H1 (cell line): ENCODE measurements at places on chromosomes 3 and 15. TPM values are rescaled to one million over a fixed set of nuclear protein-coding genes. Genes with fewer than 3 reads are reported as not detected.

DNA sequence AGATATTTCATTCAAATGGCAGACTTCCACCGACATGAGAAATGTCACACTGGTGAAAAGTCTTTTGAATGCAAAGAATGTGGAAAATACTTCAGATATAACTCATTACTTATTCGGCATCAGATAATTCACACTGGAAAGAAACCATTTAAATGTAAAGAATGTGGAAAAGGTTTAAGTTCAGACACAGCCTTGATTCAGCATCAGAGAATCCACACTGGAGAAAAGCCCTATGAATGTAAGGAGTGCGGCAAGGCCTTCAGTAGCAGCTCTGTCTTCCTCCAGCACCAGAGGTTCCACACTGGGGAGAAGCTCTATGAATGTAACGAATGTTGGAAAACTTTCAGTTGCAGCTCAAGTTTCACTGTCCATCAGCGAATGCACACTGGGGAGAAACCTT, 8.6 kb upstream of the ZNF621 start:
- DNase-seq: no peak

HIGD2B gene
- total RNA-seq: not detected in 2 replicates

EXD1 gene
- 0.54 TPM in 1 of 2 replicates, not detected in the other for total RNA-seq

MAGI1 gene
- total RNA-seq: 77.9 and 78.0 TPM in 2 replicates

DNA sequence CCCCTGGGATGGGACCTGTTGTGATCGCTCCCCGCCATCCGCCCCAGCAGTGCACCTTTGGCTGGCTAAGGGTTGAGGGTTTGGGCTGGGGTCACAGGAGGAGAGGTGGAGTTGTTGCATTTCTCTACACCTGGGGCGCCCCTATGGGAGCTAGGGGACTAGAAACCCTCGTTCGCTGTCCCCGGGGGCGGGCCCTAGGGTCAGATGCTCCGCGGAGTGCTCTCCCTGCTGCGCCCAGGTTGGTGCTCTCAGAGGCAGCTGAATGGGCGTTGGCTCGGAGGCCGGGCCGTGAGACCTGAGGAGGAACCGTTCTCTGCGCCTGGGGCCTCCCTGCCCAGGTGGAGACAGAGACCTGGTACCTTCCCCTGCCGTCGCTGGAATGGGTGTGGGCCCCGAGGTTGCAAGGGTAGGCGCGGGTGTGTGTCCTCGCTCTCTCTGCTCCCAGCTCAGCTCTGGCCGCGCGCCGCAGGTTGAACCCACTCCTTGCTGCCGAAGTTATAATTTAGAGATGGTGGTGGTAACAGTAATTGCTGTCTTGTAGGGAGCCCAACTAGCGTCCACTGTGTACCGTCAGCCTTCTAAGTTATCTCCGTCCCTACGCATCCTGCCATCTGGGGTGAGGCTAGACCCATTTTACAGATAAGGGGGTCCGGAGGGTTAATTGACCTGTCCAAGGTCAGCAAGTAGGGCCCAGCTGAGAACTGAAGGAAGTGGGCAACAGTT, 965 bp downstream of the FLNB start:
- DNase-seq: no peak

DNA sequence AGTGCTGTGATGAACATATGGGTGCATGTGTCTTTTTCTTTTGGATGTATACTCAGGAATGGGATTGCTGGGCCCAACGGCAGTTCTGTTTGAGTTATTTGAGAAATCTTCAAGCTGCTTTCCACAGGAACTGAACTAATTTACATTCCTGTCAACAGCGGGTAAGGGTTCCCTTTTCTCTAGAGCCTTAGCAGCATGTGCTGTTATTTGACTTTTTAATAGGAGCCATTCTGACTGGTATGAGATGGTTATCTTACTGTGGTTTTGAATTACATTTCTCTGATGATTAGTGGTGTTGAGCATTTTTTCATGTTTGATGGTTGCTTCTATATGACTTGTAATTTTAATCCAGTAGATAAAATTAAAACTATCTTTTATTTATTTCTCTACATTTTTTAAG, 1168.6 kb upstream of the ALCAM start:
- no peak for DNase-seq

DNA sequence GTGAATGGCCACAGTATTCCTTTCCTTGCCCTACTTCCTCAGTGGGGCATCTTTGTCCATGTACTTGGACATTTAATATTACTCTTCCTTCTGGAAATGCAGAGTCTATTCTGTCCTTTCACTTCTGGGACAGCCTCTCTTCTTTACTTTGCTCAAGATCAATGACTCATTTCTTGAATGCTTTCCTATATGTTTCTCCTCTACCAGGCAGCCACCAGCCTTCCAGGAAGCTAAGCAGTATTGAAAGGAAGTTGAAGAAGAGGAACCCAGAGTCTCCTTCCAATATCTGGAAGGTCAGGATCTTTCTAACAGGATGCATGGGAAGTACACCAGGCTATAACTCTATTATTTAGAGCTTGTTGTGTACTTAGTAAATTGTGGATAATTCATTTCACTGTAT, 182.8 kb downstream of the CD47 start:
- no peak for DNase-seq

HYAL1 gene
- 1.7 and 2.0 TPM in 2 replicates for total RNA-seq

DNA sequence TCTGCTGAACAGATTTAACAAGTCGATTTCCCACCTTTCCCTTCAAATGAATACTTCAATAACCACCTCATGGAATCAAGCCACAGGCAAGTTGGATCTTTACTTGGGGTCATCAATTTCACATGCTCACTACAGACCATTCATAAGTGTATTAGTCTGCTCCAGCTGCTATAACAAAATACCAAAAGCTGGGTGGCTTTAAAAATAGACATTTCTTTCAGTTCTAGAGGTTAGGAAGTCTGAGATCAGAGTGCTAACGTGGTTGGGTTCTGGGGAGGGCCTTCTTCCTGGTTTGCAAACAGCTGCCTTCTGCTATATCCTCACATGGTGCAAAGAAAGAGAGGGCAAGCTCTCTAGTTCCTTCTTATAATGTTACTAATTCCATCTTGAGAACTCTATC, 5.1 kb downstream of the GPR176 start:
- DNase-seq: no peak

DNA sequence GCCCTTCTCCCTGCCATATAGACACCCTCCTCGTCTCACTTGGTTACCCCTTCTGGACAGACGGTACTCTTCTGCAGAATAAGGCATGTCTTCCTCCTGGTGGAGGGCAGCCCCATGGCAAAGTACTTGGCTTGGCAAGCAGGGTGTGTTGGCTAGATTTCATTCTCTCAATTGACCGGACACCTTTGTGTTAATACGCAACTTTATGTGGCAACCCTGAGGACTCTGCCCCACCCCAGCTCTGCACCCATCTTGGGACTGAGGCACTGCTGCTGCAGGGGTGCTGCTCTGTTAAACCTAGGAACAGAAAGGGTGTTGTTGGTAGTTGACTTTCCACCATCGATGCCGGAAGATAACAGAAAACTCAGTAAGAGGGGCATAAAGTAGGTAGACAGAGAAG, 55.2 kb downstream of the PTPRG start:
- DNase-seq: no peak

- no peak for DNase-seq
These were observed 288.8 kb downstream of the ROBO2 start for GRCh38 chr3:77328690-77329089.

PROS1 gene
- 2.5 and 2.9 TPM in 2 replicates for total RNA-seq

GRCh38 chr3:178200316-178200715, 335.9 kb upstream of the KCNMB2 start:
- DNase-seq: no peak

- no peak for DNase-seq
These were observed 63.1 kb upstream of the NPHP3 start for GRCh38 chr3:132785292-132785691.

GRCh38 chr15:91472316-91472756, 372.3 kb downstream of the SV2B start:
- DNase-seq: no peak

DNA sequence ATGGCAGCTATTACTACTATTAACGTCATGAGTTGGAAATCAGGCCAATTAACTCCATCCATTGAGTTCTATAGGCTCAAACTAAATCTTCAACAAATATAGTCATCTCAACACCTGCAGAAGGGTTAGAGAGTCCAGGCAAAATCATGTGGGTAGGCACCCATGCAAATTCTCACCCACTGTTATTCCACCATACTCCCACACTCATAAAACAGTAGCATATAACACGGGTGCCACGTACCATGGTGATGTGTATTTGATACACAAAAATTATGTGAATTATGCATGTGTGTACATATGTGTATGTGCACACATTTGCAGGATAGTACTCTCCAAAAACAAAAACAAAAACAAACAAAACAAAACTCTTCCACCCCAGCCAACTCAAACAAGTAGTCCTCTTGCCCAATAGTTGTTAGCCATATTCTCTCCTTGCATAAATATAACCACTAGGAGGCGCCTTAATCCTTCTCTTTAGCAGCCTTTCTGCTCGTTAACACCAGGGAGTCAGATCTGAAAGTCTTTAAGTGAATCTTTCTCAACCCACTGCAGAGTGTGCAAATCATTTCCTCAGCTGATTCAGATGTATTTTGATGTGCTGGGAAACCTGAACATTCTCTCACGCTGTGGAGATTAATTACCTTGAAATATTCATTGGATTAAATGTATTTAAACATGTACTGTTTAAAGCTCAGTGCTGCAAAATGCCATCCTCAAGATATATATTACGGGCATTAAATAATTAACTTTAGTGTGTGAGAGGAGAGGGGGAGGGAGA, 38.0 kb upstream of the COPB2 start:
- no peak for DNase-seq

SPG21 gene
- total RNA-seq: 68.6 and 72.7 TPM in 2 replicates

DNA sequence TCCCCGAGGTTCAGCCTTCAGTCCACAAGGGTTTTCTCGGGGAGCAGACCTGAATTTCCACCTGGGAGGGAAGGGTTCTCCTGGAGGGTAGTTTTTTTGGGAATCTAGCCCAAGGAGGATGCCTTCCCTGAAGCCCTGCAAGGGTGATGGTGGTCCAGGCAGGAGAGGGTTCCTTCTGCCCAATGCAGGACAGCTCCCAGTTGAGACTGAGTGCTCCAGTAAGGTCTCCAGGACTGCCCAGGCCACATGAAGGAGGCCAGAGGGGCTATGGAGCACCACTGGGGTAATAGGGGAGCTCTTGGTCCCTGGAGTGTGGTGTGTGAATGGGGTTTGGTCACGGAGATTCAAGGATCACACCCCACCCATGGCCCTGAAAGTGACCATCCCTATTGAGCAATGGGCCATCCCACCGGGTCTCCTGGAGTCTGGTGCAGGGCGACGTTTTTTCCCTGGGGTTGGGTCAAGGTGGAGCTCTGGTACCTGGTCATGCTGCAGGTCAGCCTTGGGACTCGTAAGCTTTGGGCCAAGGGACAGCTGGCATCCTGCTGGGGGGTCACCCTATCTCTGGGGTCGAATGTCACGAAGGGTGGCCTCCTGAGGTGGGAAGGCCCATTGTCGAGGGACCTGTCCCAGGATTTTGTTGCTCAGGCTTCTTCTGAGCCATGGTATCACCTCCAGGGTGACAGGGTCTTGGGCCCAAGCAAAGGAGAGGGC, 196.5 kb downstream of the UBE3A start:
- DNase-seq: no peak

SGO1 gene
- total RNA-seq: 34.6 and 36.4 TPM in 2 replicates

DNA sequence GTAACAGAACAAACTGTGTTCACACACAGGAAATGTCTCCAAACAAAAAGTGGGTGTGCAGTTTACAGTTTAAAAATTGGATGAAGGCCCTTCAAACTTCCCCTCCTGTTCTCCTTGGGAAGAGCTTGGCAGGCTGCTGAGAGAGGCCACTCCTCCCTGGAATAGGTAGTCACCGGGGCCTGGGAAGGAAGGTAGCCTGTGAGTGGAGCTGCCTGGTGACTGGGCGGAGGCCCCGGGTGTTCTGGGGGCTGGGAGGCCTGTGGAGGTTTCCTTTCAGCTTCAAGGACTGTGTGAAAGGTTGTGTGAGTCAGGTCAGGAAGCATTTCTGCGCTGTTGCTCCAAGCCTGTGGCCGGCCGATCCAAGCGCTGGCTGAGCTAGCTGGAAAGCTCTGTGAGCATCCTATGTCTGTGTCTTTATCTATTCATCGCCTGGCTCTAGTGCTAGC, 14.1 kb downstream of the SLCO3A1 start:
- no peak for DNase-seq

NEIL1 gene
- total RNA-seq: 10.9 and 12.2 TPM in 2 replicates

SLC2A2 gene
- total RNA-seq: not detected in 2 replicates

DNA sequence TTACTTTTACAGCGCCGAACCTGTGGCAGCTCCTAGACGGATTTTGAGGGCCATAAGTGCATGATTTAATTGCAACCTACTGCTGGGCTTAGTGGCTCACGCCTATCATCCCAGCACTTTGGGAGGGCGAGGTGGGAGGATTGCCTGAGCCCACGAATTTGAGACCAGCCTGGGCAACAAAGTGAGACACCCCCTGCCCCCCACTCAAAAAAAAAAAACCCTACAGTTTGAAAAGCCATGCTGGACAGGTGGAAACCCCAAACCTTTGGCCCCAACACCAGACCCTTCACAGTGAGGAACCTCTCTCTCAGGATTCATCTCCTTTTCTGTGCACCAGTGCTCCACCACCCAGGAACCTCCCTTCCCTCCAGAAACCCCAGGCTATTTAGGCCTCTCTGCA, 1.1 kb upstream of the CDC25A start:
- no peak for DNase-seq

AGTR1 gene
- not detected in 2 replicates for total RNA-seq

DNA sequence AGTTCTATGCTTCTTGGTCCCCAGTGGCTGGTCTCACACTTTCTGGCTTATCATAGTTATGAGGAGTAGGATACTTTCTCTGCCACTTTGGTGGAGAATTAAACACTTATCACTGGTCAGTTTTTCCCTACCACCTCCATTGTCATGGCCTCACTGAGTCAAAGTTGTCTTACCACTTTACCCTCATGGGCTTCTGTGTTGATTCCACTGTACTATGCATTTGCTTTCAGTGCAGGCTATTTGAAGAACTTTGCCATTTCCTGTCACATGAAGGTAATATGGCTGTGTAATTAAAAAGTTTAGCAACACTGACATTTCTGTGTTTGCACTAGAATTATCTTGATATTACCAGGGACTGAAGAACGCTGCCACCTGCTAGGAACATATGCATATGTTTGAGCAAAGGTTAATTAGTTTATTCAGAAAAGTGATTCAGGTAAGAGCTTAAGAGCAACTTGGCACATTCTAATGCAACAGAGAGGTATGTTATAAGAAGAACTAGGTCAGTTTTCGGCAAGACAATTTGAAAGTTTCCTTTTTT, 377.3 kb downstream of the PDCD6IP start:
- DNase-seq: no peak

PLSCR4 gene
- total RNA-seq: 1.5 and 2.9 TPM in 2 replicates

- DNase-seq: no peak
These were observed 402.8 kb upstream of the RARB start for GRCh38 chr3:25025236-25025635.

- DNase-seq: no peak
These were observed 13.1 kb upstream of the DENND4A start for GRCh38 chr15:65805019-65805745.

ANKRD63 gene
- 0.26 TPM in 1 of 2 replicates, not detected in the other for total RNA-seq

C2CD4A gene
- total RNA-seq: not detected in 2 replicates

EPHA3 gene
- total RNA-seq: 0.22 and 0.33 TPM in 2 replicates

DNA sequence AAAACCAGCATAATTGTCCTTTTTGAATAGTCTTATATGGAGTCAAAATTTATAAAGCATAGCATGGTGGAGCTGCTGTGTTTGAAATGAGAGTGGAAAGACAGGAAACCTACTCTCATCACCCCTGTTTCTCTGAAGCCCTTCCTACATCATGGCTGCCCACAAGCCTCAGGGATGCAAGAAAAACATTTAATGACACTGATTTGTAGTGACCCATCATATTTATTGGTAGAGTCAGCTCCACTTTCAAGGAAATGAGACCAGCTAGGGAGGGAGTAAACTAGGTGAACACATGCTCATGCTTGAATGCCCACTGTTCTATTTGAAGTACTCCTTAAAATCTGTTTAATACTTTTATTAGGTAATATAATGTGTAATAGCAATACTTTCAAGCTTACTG, 494.3 kb upstream of the KCNMB2 start:
- no peak for DNase-seq

GRCh38 chr15:25846377-25846776, 16.8 kb downstream of the ATP10A start:
- DNase-seq: no peak
